ENCODE measurements at places on chromosomes 5 and 9.

- no peak for DNase-seq
These were observed 244.7 kb downstream of the SPOCK1 start for GRCh38 chr5:137254119-137255090.

- no peak for DNase-seq
These were observed 23.9 kb downstream of the SPARC start for GRCh38 chr5:151662805-151663204.

GRCh38 chr9:136311051-136312008 lies 7.4 kb upstream of the CCDC187 start:
- no peak for DNase-seq

DNA sequence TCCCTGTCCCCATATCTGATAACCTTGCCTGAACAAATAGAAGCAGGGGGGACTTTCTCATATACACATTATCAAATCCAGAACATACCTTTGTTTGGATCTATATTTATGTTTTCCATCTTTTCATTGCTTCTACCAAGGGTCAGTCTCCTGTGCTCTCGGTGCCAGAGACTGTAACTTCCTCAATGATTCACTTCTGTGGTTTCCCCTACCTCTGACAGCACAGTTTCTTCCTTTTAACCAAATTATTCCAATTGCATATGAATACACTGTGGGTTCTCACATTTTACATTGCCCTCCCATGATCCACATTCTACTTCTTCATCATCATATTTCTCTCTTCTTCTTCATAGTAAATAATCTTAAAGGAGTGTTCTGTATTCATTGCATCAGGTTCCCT lies 32.2 kb downstream of the NMUR2 start:
- DNase-seq, result no peak

GRCh38 chr5:65073250-65073661 lies 304.5 kb downstream of the CWC27 start:
- no peak for DNase-seq

DNA sequence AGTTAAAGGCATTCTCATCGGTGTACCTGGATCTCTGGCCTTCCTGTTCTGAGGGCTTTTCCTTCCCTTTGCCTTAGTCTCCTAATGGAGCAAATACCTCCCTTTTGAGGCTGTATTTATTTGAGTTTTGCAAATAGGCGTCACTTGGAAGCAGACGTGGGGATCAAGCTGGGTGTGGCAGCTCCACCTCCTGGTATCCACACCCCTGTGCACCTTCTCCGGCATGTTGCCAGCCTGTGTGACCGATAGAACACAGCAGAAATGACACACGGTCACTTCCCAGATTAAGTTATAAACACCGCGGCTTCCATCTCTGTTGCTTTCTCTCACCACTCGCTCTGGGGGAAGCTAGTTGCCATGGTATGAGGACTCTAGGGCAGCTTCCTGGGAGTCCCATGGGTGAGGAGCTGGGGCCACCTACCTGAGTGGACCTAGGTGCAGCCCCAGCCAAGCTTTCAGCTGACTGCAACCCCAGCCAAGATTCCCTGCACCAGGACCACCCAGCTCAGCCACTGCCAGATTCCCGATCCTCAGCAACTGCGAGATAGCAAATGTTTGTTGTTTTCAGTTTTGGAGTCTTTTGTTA lies 214.4 kb upstream of the MVB12B start:
- DNase-seq, result no peak

GRCh38 chr9:96604004-96604319 lies 15.7 kb downstream of the CDC14B start:
- DNase-seq, result no peak

- DNase-seq, result no peak
These were observed 33.5 kb downstream of the TMEM245 start for GRCh38 chr9:109086221-109086620.

GRCh38 chr5:56669534-56670483 lies 145.5 kb upstream of the MAP3K1 start:
- no peak for DNase-seq

DNA sequence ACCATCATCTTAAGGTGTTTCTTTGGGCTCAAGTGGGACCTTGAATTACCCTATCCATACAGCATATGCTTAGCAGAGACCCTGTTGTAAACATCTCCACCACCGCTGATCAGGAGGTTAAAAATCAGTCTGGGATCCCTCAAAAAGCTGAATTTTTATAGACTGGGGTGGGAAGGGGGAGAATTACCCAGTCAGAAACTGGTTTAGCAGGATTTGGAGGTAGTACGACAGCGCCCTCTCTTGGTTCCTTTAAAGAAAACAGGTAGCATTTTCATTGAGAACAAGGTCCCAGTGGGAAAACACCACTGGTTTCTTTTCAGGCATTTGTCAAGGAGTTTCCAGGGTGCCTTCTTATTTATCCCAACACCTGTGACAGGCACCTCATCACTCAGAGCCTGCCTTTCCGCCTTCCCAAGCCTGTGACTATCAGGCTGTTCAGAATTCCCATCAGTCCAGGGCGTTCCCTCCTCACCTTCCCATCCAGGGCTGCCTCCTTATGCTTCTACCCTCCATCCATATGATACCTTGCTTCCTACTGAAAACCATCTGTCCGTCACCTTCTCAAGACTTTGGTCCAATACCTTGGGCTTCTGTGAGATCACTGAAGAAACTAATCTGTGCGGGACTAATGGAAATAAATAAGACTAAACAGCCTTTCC lies 203.8 kb upstream of the RAI14 start:
- DNase-seq, result no peak

DNA sequence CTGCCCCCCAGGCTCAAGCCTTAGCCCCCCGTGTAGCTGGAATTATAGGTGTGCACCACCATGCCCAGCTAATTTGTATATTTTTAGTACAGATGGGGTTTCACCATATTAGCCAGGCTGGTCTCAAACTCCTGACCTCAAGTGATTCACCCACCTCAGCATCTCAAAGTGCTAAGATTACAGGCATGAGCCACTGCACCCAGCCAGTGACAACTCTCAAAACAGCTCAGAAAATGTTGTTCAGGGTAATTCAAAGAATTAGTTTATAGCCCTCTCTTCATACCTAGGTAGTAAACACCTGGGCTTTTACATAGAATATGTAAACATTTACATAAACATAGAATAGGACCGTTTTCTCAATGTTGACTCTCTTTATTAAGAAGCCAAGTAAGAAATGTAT lies 168.7 kb downstream of the ENC1 start:
- no peak for DNase-seq

GRCh38 chr9:93009337-93010015 lies 49.0 kb upstream of the SUSD3 start:
- DNase-seq, result no peak

- no peak for DNase-seq
These were observed 5.9 kb upstream of the GADD45G start for GRCh38 chr9:89598926-89599325.

GRCh38 chr9:101912698-101913097 lies 174.3 kb upstream of the GRIN3A start:
- DNase-seq, result no peak

DNA sequence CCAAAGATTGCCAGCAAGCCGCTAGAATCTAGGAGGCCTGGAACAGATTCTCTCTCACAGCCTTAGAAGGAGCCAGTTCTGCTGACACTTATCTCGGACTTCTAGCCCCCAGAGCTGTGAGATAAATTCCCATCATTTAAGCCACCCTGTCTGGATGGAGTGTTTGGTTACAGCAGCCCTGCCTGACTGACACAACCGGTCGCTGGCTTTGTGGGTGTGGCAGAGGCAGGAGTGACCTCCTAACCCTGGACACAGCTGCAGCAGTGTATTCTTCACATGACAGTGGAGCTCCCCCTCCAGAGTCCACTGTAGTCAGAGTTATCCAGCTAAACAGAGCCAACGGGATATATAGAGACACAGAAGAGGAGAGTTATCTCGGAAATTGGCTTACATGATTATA lies 21.2 kb upstream of the IL17B start:
- no peak for DNase-seq

DNA sequence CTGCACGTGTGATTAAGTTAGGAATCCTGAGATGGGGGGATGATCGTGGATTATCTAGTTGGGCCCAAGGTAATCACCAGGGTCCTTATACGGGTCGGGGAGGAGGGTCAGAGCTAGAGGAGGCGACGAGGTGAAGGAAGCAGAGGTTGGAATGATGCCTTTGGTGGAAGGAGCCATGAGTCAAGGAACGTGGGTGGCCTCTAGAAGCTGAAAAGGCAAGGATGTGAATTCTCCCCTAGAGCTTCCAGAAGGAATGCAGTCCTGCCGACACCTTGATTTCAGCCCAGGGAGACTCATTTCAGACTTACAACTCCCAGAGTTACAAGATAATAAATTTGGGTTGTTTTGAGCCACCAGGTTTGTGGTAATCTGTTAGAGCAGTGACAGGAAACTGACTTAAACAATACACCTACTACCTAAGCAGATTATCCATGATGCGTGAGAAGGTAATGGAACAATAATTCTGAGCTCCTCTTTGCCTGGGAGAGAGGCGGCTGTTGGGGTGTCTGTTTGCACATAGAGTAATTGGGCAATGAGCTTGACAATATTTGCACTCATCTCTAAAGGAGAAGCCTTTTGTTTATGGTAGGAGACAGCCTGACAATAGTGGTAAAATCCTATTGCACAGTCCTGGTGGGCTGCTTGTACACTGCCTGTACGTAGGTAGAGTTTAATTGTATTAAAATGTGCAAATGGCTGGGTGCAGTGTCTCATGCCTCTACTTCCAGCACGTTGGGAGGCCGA lies 129.3 kb upstream of the IER5L start:
- no peak for DNase-seq
